Activated naive CD4-positive, alpha-beta T cell treated with anti-CD3 and anti-CD28 coated beads, Interleukin-2, amount 50 U/mL, for 72 hours (primary cell): ENCODE measurements at places on chromosomes 2 and 18. TPM values are rescaled to one million over a fixed set of nuclear protein-coding genes. Genes with fewer than 3 reads are reported as not detected.

ZNF396 gene
- total RNA-seq, result 0.18 TPM

C2orf66 gene
- 0.53 TPM for total RNA-seq

HOXD9 gene
- total RNA-seq, result not detected

FAM124B gene
- total RNA-seq, result 0.45 TPM

ACAA2 gene
- 86.9 TPM for total RNA-seq

RAD51AP2 gene
- total RNA-seq, result not detected

CRYGC gene
- not detected for total RNA-seq

PLCL1 gene
- total RNA-seq, result 1.3 TPM

ATRAID gene
- 58.8 TPM for total RNA-seq

IL36G gene
- not detected for total RNA-seq

MZT2B gene
- 450 TPM for total RNA-seq

DSG4 gene
- not detected for total RNA-seq

DSG1 gene
- total RNA-seq, result not detected

RGPD4 gene
- total RNA-seq, result not detected

SKOR2 gene
- total RNA-seq, result not detected

RFX8 gene
- 1.9 TPM for total RNA-seq

PROC gene
- not detected for total RNA-seq

DNA sequence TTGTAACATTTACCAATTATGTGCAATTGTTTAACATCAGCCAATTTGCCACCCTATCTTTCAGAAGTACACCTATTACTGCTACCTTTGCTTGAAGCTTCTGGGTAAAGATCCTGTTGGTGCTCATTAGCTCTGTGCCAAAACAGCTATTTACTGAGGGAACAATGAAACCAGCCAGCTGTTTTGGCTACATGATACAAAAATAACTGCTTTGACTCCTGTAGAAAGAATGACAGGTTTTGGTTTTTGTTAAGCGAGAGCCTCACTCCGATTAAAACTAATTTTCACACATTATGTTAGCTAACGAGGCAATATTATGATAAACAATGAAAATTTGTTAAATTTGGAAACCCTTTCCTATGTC is 907.0 kb downstream of the EPHA4 start:
- DNase-seq, result no peak

GRCh38 chr2:133292259-133292658 is 276.0 kb downstream of the NCKAP5 start:
- DNase-seq, result no peak

DNA sequence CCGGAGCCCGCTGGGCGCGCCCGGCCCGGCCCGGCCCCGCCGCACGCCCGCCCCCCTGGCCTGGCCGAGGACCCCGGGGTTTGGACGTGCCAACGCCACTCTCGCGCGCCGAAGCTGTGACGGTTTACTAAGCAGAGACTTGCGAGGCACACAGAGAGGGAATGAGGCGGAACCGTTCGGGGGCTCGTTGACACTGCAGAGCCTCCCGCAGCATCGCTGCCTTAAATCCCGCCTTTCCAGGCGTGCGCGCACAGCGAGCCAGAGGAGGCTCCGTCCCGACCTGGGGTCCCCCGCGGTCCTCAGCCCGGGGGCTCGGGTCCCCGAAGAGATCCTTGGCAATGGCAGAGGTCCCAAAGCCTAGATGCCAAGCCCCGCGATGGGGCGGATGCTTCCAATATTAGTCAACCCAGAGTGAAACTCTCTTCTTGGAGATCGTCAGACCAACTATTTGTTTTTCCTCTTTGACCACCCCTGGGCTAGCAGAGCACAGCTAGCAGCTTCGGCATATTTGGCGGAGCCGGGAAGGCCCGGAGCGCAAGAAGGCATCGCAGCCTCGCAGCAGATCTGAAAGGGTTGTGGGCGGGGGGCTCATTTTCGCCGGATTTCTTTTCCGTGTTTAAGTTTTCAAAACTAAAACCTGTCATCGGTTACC is at the start of gene ZNF385B:
Gene ZNF385B, minus strand, starts transcription at position 197 of the 652 bp plus-strand sequence.
- DNase-seq, result no peak

- DNase-seq, result no peak
These were observed 151.5 kb upstream of the SALL3 start for GRCh38 chr18:78828131-78828530.

- no peak for DNase-seq
These were observed 552.9 kb downstream of the TDRD15 start for GRCh38 chr2:21676676-21677075.

DNA sequence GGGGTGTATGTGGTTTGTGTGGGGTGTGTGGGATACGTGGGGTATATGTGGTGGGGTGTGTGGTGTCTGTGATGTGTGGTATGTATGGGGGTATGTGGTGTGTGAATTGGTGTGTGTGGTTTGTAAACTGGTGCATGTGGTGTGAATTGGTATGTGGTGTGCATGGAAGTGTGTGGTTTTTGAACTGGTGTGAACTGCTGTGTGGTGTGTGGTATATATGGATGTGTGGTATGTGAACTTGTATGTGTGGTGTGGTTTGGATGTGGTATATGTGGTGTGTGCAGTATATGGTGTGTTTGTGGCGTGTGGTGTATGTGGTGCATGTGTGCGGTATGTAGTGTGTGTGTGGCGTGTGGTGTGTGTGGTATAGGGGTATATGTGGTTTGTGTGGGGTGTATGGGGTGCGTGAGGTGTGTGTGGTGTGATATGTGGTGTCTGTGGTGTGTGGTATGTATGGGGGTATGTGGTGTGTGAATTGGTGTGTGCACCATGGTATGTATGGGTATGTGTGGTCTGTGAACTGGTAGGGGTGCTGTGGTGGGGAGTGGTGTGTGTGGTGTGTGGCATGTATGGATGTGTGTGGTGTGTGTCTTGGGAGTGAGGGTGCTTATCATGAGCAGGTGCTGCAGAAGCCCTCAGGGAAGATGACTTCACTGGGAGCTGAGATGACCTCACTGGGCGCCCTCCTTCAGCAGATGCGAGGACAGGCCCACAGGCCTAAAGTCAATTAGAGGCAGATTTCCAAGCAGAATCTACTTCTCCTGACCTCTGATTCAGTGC is 209.6 kb upstream of the TNP1 start:
- DNase-seq, result no peak

DNA sequence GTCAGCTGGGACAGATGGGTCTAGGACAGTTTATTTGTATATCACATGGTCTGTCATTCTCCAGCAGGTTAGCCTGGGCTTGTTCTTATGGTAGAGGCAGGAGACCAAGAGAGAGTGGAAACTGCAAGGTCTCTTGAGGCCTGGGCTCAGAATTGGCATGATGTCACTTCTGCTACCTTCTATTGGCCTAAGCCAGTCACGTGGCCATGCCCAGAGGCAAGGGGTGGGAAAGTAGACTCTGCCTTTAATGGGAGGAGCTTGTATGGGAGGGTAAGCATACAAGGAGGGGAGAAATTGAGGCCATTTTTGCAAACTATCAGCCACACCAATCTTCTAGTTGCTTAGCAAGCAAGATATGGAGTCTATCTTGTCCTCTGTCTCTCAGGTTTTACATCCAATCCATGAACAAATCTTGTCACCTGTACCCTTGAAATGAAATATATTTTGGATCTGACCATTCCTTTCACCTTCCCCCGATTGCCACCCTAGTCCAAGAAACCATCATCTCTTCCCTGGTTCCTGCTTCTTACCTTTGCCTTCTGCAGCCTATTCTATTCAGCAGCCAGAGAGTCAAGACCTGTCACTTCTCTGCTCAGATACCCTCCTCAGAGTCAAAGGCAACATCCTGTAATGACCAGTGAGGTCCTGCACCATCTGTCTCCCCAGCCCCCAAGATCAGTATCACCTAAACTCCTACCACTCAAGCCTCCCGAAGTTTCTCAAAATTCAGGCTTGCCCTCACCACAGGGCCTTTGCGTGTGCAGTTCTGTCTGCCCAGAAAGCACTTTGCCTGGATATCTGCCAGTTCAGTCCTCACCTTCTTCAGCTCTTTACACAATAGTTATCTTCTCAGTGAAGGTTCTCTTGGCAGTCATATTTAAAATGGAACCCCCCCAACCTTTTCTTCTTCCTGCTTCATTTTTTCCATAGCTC is 240.0 kb downstream of the LOXHD1 start:
- DNase-seq, result no peak

DNA sequence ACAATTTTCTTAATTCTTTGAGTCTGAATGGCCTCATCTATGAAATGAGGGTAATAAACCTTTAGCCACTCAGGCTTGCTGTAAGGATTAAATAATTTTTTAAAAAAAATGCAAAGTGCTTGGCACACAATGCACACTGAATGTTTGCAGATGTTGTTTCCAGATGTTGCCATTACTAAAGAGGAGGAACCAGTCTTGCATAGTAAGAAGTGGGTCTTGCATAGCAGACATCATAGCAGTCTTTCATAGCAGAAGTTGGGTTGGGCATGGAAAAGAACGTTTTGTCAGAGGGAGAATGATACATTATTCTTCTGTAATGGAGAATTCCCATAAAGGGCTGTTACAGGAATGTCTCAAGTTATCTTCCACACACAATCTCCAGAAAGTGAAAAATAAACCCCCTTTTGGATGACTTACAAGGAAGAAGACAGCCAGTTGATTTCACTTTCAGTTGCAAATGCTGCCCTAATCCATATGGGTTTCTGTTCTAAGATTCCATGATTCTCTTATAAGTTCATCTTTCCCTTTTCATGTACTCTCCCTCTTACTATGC is 327.7 kb downstream of the SUCLG1 start:
- no peak for DNase-seq

DNA sequence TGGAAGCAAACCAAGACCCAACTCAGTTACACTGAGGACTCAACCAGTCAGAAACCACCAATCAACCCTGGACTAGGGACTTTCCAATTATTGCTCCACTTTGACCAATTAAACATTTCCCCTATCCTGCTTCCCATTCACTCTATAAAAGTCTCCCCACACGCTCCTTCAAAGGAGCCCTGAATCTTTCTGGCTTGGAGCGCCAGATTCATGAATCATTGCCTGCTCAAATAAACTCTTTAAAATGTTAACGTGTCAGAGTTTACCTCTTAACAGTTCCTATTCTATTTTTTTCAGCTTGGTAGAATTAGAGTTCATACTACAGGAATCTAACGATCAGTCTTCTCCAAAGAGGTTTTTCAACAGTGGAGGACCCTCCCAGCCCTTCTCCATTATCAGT is 20.7 kb upstream of the SULT1C2 start:
- DNase-seq, result no peak

DNA sequence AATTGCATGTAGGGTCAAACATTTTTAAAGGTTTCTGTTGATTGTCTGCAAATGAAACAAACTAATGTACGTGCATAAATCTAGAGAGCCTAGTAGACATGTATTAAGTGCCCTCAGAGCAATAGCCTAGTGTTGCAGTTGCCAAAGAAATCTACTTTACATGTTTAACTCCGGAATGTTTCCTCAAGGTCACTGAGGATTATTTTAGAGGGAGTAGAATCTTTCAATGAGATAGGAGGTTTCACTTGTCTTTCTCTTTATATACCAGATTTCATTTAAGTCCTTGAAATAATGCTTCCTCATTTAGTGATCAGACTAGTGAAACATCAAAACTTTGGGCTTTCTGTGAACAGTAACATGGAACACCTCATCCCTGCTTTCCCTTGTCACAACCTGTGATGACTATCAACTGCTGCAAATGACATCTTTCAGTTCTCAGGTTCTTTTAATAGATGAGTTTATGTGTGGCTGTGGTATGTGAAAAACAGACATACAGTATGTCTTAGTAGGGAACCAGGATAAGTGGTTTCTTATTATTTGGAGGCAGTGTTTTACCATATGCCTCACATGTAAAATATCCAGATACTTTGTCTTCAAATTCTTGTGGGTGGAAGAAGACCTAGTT is 5.5 kb downstream of the UBE2E3 start:
- DNase-seq, result no peak

- DNase-seq, result no peak
These were observed at the start of gene SLC14A1 for GRCh38 chr18:45723567-45724355. Gene SLC14A1 (plus strand): TSS chr18:45724181. CDS start chr18:45730321, 6,140 bp downstream.

DNA sequence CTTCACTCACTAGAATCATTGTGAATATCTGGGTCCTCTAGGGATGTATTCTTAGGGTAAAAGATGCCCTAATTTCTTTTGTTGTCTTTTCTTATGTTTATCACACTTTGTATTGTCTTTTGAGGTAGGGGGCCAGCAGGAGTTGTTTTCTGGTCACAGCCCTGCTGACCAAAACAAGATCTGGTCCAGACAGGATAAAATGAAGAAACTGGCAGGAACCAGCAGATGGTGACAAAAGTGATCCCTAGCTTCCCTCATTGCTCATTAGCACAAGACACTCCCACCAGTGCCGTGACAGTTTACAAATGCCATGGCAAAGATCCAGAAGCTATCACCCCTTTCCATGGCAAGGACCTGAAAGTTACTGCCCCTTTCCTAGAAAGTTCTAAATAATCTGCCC is 81.7 kb upstream of the CCDC85A start:
- no peak for DNase-seq

DNA sequence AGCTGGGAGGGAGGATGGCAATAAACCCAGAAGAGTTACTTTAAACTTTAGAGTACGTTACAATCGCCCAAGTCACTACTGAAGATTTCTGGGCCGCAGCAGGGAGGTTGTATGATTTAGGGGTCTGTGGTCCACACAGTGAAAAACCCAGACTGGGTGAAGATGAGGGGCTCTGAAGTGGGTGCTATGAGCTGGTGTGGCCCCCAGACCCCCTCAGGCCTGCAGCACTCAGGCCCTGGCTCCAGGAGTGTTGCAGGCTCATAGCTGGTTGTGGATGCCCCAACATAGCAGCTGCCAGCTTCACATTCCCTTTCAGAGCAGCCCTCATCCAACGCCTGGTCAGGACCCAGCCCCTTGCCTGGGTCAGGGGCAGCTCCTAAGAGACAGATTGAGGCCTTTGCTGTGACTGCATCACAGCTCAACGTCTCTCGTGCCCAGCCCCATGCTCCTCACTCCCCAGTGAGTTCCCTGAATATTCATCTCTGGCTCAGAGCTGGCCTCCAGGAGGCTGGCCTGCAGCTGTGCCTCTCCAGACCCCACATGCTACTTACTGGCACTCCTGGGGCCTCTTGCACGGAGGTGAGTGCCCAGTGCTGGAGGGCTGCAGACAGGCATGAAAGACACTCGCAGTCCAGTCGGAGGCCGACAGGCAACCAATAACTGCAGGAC is 94.5 kb upstream of the MYCN start:
- no peak for DNase-seq

DNA sequence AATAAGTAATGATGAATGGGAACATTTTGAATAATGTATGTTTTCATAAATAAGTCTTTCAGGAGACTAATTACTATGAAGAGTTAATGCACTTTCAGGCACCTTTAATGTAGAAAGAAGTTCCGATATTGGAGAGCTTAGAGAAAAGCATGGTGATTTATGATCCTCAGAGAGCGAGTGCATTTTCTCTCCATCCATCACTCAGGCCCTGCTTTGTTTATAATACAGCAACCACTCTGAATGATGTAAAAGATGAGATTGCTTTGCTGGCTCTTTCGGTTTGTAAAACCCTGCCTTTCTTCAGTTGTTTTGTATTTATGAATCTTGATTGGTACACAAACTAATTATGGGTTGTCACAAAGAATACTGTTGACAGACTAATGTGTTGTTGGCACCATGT is 132.0 kb downstream of the NYAP2 start:
- no peak for DNase-seq

- DNase-seq, result no peak
These were observed 414.4 kb downstream of the MTX2 start for GRCh38 chr2:176683618-176684111.

GRCh38 chr18:65817178-65817577 is 66.4 kb downstream of the CDH7 start:
- no peak for DNase-seq
